ENCODE measurements at places on chromosomes 12 and 14.

GRCh38 chr14:85416771-85417170, 113.2 kb upstream of the FLRT2 start:
- no peak for DNase-seq

GRCh38 chr12:32307326-32307725, 92.0 kb upstream of the FGD4 start:
- no peak for DNase-seq

GRCh38 chr14:49892301-49892635, 614 bp upstream of the ARF6 start:
- DNase-seq: peak; percentile 79

- DNase-seq: no peak
Observed at GRCh38 chr14:99322731-99323599, 51.0 kb upstream of the BCL11B start.

GRCh38 chr12:108839018-108839889, 18.1 kb downstream of the SSH1 start:
- DNase-seq: no peak

DNA sequence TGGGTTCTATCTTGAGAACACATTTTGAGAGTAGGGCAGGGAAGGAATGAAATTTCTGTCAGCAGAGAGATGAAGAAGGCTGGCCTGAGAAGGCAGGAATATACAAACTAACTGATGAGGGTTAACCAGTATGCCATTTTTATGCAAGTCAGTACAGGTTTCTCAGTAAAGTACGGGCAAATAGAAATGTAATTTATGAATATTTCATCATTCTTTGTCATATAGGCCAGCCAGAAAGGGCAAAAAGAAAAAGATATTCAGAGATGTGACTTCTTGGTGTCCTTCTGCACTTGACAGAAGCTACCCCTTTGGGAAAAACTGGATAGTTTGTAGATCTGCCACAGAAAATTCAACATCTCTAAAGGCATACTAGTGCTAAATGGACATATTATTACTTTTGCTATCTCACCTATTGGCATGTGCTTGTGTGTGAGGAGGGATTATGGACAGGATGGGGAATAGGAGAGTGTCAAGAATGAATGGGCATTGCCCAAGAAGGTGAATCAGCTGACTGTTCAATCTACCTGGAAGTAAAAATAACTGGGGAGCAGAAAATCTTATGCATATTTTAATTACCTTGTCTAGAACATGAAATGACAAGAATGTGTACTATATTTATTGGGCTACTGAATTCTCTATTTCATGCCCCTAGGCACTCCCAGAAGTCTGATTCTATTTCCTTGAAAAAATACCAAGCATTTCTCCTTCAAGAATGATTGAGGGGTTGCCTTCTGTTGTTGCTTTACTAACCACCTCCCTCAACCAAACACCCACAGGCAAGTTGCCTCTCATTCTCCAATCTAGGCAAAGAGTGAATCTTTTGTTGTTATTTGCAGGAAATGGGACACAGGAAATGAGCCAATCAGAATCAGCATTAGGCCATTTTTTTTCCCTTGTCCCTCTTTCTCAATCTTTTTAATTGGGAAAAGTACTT, 175.1 kb upstream of the SLC38A2 start:
- no peak for DNase-seq

DNA sequence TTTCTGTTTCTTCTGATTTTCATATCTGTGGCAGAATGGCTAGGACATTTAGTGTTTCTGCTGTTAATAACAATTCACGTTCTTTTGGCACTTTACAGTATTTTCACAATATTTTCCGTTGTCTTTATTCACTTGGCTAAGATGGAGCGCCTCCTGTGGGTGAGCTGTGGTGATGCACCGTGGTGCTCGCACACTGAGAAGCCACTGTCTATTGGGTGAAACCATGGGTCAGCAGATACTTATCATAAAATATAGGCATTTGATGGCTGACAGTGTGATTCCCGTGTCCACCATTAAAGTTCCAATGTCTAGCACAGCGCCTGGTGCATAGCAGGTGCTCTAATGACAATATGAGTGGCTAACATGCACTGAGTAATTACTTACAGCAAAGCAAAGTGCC, 141.8 kb downstream of the VRK1 start:
- DNase-seq: no peak

- no peak for DNase-seq
Observed at GRCh38 chr14:67851785-67852410, 32.3 kb downstream of the RAD51B start.

- no peak for DNase-seq
Observed at GRCh38 chr12:130581782-130582181, 134.3 kb downstream of the RIMBP2 start.

DNA sequence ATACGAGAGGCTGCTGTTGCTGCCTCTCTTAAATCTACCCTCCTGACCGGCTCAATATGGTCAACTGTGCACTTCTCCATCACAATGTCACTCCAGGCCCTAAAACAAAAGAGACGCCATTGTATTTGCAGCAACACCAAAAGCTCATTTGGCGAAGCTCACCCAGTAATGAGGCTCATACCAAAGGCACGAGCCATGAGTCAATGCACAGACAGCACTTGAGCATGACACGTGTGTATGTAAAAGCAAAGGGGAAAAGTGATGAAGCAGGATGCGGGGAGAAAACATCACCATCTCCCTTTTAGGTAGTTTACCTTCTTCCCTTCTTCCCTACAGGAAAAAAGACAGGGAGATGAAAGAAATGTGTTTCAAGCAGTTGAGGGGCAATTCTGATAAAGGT, 150.3 kb downstream of the FOXN3 start:
- DNase-seq: no peak

DNA sequence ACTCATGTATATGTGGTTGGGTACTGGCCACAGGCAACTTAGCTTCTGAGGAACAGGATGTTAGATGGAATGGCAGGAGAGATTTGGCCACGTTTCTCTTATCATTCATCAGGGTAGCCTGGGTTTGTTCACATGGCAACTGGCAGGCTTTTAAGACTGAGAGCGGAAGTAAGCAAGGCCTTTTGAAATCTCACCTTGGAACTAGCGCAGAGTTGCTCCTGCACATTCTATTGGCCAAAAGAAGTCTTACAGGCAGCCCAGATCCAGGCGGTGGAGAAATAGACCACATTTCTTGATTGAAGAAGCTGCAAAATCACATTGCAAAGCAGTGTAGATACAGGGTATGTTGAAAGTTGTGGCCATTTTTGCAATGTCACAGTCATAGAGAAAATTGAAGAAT, 3.7 kb downstream of the CLEC4A start:
- DNase-seq: no peak

DNA sequence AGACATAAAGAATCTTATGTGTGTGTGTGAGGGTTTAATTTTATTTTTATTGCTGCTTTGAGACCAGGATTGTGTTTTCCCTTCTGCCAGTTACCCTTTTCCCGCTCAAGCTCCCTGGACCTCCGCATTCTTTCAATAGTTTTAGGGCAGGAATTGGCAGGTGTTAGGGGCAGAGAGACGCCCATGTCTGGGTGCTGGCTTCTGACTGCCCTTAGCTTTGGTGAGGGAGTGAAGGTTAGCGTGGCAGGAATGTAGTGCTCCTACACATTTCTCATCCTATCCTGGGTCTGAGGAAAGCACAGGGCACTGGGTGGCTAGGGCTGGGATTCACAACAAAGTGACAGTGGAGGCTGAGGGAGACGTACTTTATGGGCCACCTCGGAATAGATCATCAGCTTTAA, 428.1 kb downstream of the ZFP36L1 start:
- DNase-seq: no peak

GRCh38 chr14:100076133-100076532, 10.9 kb downstream of the EVL start:
- DNase-seq: no peak

- DNase-seq: no peak
Observed at GRCh38 chr14:79287976-79288375, 923.3 kb downstream of the DIO2 start.

DNA sequence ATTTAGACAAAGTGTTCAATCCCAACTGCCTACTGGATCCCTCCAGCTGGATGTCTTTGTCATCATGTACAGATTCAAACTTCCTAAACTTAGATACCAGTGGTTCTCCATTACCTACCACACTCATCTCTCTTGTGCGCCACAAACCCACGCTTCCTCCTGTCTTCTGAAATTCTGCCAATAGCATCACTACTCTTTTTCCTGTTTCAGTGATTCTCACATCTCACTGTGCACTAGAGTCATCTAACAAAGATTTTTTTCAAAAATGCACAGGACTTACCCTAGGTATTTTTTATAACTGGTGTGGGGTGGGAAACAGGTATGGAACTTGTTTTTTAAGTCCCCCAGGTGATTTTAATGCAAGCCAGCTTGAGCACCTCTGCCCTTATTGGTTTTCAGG, 5.9 kb downstream of the PSMB5 start:
- no peak for DNase-seq

DNA sequence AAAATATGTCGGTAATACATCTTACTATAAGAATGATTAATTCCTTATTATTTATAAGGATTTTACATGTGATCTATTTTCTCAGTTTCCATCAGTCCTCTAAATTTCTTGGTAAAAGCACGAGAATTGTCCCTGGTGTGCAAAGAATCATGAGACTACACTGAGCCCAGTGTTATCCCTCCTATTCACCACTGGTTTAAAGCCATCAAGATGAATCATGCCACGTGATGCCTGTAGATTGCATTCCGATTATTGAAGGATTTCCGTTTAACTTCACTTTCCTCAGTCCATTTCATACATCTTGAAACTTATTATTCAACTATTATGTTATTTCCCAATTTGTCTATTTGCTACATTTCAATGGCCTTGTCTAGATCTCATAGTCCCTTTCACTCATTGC, 601.9 kb downstream of the GALC start:
- DNase-seq: no peak

- DNase-seq: peak; percentile 61
Observed at GRCh38 chr14:82710267-82710841, 1176.7 kb upstream of the SEL1L start.

DNA sequence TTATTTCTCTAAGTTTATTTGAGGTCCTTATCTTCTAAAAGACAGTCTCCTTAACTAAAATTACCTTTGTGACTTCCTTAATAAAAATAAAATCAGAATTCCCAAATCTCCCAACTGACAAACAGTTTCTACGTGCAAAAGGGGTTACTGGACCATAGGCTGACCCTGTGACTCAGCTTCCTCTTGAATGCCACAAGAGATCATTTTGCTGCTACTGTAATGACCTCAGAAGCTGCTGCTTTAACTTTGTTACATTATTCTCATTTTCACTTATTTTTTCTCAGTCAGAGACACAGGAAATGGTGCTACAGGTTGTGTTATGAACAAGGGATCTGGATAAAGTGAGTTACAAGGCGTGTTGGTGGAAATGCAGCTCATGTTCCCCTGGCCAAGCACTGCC, 132.2 kb upstream of the TMTC2 start:
- DNase-seq: no peak

- DNase-seq: no peak
Observed at GRCh38 chr12:121227294-121227693, 17.4 kb downstream of the P2RX4 start.

GRCh38 chr12:89286501-89286900, 65.8 kb downstream of the DUSP6 start:
- no peak for DNase-seq

GRCh38 chr12:92431146-92431545, 271.6 kb upstream of the PLEKHG7 start:
- DNase-seq: no peak

GRCh38 chr12:52043386-52044212, 7.6 kb upstream of the NR4A1 start:
- no peak for DNase-seq

DNA sequence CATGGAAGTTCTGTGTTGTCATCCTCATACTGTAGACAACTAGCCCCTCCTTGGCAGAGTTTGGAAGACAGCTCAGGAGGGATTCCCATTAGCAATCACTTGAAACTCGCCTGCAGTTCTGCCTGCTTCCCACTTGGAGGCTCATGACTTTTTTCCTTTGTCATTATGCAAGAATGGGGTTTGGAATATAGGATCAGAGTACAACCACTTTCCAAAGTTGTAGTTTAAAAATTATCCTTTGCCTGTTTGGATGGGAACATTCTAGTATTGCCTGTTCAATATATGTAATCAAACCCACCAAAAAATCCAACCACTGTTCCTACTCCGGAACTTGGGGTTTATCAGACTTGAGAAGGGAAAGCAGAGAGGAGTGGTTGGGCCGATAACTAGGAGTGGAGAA, 2.1 kb upstream of the GPD1 start:
- DNase-seq: peak; percentile 14

GRCh38 chr12:2180737-2181082, 127.9 kb downstream of the CACNA1C start:
- no peak for DNase-seq

DNA sequence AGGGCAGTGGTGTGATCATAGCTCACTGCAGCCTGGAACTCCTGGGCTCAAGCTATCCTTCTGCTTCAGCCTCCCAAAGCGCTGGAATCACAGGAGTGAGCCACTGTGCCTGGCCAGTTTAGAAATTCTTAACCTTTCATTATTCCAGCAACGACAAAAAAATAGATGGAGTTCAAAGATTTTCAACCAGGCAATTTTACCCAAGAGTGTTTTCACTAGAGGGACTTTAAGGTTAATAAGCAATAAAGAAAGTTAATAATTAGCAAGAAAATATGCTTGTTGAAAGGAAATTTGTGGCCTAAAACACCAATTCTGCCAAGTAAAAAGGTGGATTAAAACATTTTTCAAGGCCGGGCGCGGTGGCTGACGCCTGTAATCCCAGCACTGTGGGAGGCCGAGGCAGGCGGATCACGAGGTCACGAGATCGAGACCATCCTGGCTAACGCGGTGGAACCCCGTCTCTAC, 14.8 kb downstream of the CDKL1 start:
- DNase-seq: no peak

- DNase-seq: no peak
Observed at GRCh38 chr12:7118881-7119280, 9.8 kb downstream of the RBP5 start.

DNA sequence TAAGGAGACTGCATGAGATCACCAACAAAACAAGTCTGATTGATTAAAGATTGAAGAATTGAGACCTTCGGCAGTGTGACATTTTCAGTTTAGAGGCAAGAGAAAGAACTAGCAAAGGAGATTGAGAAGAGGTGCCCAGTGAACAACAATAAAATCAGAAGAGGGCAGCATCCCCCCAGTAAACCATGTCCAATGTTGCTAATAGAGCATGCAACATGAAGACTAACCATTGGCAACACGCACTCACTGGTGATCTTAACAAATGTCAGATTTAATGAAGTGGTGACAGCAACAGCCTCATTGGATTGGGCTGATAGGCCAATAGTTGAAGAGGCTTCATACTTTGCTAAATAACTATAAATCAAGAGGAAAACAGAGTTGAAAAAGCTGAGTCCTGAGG, 20.7 kb upstream of the TAS2R14 start:
- no peak for DNase-seq

DNA sequence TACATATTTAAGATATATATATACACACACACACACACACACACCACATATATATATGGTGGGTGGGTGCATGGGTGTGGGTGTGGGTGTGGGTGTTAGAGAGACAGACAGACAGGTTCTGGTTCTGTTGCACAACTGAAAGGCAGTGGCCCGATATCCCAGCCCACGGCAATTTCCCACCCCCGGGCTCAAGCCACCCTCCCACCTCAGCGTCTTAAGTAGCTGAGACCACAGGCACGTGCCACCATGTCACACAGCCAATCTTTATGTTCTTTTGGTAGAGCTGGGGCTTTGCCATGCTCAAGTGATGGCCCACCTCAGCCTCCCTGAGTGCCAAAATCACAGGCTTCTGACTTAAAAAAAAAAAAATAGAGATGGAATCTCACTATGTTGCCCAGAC, 417.8 kb upstream of the FOXG1 start:
- no peak for DNase-seq

GRCh38 chr12:121282072-121282742, 14.3 kb downstream of the CAMKK2 start:
- DNase-seq: no peak
